ENCODE measurements at places on chromosomes 7 and 10.

- DNase-seq: peak; percentile 83
Measured at GRCh38 chr10:23412223-23412622, 26.7 kb upstream of the OTUD1 start.

- DNase-seq: no peak
Measured at GRCh38 chr10:99544322-99544721, 11.6 kb downstream of the NKX2-3 start.

DNA sequence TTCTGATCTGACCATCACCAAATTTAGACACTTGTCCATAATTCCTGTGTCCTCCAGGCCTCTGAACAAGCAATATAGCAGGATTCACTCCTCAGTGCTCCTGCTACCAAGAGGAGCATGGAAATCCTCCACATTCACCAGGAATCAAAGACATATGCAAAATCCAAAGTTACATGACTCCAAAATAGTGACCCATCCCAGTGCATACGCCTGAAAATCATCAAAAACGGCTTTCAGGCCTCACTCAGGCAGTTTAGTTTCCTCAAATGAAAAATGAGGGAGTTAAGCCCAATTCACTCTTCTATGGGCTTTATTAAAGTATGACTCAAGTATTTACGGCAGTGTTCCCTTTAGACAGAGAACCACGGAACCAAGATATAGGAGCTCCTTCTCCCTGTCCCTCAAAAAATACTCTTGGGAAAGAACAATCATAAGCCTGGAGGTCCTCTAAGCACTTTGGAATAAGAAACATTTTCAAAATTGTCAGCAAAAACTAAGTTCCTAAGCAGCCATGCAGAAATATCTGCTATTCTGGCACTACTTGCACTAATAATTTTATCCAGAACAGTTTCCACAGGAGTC lies 240.7 kb downstream of the PARD3 start:
- no peak for DNase-seq

DNA sequence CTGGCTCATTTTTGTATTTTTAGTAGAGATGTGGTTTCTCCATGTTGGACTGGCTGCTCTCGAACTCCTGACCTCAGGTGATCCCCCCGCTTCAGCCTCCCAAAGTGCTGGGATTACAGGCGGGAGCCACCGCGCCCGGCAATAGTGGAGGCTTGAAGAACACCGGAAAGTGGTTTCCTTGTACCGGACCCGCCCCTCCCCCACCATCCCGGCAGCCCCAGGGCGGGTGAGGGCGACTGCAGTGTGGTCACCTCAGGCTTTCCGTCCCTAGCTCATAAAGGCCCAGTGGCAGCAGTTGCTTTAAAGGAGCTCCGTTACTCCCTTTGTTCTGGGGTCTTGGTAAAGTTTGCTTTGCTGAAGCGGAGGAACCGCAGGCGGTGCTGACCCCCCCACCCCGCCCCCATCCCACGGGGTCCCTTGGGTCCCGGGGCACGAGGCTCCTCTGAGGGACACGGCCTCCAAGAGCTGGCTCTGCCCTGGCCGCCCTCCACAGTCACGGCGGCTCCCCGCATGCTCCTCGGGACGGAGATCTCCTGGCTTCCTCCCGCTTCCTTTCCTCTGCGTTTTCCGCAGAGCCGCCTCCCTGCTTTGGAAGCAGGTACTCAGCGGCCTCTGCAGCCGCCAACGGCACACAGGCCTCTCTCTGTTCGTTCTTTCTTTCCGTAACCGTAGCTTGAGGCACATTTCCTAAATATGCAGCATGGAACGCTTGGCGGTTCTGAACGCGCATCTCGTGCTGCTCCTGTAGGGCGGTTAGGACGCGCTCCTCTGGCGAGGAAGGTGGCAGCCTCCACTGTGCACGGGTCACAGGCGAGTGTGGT lies 77.3 kb downstream of the DNAJB6 start:
- no peak for DNase-seq

- no peak for DNase-seq
Measured at GRCh38 chr10:82319562-82319961, 444.6 kb downstream of the NRG3 start.

DNA sequence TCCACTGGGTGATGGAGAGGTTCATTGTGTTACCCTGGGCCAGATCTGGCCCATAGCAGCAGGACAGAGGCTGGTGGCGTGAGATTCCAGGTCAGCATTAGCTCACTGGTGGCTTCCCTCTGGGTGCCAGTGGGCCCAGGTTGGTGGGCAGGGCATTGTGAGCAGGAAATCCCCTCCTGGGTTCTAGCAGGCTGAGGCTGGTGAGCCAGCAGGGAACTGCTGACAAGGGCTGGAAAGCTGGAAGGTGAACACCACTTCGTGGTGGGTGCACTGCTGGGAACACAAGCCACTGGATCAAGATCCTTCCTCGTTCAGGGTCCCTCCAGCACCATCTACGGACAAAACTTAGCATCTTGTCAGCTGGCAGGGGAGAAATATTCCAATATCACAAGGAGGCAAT lies 259.2 kb upstream of the FZD1 start:
- no peak for DNase-seq

GRCh38 chr7:28161331-28161730 lies 19.3 kb downstream of the JAZF1 start:
- no peak for DNase-seq

- DNase-seq: no peak
Measured at GRCh38 chr10:126191192-126191591, 197.1 kb downstream of the ADAM12 start.

- DNase-seq: no peak
Measured at GRCh38 chr10:96666741-96667140, 53.6 kb downstream of the PIK3AP1 start.

GRCh38 chr10:31789555-31789954 lies 139.1 kb downstream of the ARHGAP12 start:
- DNase-seq: peak; percentile 8

- no peak for DNase-seq
Measured at GRCh38 chr10:103188853-103189252, 4.2 kb downstream of the NT5C2 start.

DNA sequence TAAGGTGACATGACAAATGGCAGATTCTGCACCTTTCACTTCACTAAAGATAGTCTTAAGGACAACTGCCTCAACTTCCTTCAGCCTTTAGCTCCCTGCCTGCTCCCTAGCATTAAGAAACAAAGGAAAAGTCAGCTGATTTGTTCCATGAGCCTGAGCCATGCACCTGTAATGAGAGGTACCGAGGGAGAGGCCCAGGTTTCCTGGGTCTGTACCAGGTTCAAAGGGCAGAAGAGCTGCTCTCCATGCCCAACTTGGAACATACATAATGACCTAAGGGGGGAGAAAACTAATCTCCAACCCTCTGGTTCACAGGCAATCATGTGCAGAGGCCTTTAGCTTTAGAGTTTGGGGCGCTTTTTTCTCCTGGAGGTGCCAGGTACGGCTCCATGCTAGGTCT lies 111.2 kb downstream of the JAZF1 start:
- DNase-seq: no peak

GRCh38 chr10:62850646-62851045 lies 34.5 kb upstream of the EGR2 start:
- no peak for DNase-seq
